Mesenteric fat pad (tissue), 1 donor: ENCODE measurements at places on chromosomes 7 and 10.

DNA sequence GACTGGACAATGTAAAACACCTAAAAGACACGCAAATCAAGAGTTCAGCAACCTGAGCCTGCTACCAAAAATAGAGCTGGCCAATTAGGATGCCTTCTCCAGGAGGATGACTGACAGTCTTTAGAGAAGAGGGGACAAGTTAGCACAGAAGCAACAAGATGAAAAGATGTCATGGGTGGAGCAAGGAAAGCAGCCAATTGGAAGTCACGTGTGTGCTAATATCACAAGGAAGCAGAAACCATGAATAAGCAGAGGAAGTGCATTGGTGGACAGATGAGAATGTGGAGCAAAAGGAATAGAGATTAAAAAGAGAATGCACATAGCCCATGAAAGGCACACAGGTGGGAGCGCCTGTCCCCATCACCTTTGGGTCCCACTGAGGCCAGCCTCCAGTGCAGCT is 148.1 kb downstream of the SLC25A13 start:
- no peak for DNase-seq

GRCh38 chr7:142420554-142421362 is 162.9 kb upstream of the PRSS58 start:
- no peak for DNase-seq

- DNase-seq, result no peak
Observed at GRCh38 chr7:122256046-122256445, 48.5 kb downstream of the FEZF1 start.

GRCh38 chr10:4111643-4112042 is 326.6 kb upstream of the KLF6 start:
- no peak for DNase-seq

- DNase-seq, result no peak
Observed at GRCh38 chr7:18831943-18832342, 285.5 kb downstream of the TWIST1 start.

DNA sequence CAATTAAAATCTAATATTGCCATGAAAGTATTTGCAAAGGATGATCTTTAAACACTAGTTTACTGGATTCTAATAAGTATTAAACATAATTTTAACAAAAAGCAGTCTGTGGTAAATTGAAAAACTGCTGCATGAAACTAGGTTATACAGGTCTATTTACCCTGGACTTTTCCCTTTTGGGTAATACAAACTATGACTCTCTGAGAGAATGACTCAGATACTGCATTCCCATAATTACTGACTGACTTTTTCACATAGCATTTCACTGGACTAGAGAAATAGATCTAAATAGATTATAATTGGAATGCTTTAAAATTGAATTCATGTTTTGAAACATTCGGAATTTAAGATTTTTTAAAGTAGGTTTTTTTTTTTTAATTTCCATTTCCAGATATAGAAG is 395.7 kb downstream of the THSD7A start:
- no peak for DNase-seq

GRCh38 chr7:1705856-1706255 is 35.8 kb downstream of the ELFN1 start:
- DNase-seq, result peak; percentile 43

GRCh38 chr10:58189269-58189668 is 78.4 kb downstream of the IPMK start:
- DNase-seq, result no peak

DNA sequence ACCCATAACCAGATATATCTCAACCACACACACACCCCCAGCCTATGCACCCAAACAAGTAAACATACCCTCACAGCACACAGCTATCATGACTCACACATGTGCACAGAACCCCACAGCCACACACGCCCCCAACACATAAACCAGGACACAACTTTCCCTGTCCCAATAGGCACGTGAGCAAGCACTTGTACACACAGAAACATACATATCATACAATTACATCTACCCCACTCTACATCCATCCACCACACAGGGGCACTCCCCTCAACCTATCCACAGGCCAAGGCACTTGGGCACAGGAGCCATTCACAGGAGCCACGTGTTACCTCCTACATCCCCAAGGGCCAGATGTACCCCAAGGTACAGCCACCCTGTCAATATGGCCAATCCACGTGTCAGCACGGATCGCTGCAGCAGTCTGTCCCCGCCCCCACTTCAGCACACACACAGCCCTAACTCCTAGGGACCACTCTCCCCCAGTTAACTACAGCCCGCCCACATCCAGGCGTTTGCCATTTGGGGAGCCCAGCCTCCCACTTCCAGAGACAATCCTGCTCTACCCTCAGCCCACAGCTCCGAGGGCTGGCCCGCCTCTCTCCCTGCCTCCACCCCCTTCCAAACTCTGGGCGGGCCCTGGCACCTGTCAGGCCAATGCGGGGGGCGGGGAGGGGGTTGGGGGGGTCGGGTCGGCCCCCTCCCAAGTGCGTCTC is 163.5 kb downstream of the SH3PXD2A start:
- no peak for DNase-seq
